GM12865 (cell line): ENCODE measurements at places on chromosomes 2 and 18.

DNA sequence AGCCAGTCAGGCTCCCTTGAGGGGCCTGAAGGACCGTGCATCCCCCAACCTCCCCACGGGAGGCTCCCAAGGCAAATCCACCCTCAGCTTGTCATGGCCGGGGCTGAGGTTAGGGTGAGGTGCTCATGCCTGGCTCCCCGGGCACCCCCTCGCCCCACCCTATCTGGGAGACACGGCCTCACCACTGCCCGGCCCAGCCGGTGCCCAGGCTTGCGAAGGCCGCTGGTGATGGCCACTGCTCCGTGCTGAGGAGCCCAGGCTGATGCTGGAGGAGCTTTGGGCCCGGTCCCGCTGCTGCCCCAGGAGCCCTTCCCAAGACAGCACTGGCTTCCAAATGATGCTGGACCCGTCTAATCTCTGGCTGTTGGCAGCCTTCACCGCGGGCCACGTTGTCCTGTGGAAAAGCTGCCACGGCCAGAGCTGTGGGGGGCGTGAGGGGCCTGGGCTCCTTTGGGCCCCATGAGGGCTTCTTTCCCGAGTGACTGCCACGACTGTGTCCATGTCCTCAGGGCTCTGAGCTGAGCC, 135.7 kb upstream of the CTDP1 start:
- DNase-seq = no peak

- no peak for DNase-seq
Measured at GRCh38 chr2:214139630-214140284, 271.1 kb upstream of the VWC2L start.

DNA sequence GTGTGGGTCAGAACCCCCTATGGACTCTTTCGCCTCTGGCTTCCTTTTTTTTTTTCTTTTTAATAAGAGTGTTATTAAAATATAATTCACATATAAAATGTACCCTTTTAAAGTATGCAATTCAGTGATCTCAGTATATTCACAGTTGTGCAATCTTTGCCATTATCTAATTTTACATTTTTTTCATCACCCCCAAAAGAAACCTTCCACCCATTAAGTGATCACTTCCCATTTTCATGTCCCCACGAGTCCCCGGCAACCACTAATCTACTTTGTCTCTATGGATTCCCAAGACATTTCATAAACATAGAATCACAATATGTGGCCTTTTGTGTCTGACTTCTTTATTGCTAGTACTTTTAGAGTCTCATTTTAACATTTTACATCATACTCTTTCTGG, 38.7 kb upstream of the ANXA4 start:
- no peak for DNase-seq

GRCh38 chr18:44816050-44816449, 135.4 kb downstream of the SETBP1 start:
- DNase-seq = no peak
